ENCODE measurements at places on chromosomes 13 and 19.

GRCh38 chr13:73767747-73768315 lies 366.4 kb downstream of the KLF12 start:
- DNase-seq = no peak

GRCh38 chr19:16062789-16063188 lies 13.5 kb upstream of the TPM4 start:
- DNase-seq = peak; percentile 95

GRCh38 chr13:40549500-40550094 lies 116.8 kb downstream of the FOXO1 start:
- no peak for DNase-seq

- DNase-seq = no peak
These were observed 1096.6 kb downstream of the PCDH17 start for GRCh38 chr13:58728126-58728525.

- no peak for DNase-seq
These were observed 62.1 kb downstream of the PEPD start for GRCh38 chr19:33459222-33460090.

Data from MV-4-11 (cell line).